ENCODE measurements at places on chromosomes 5 and 9.

GRCh38 chr5:78647838-78648358 is 674 bp downstream of the LHFPL2 start:
- DNase-seq = no peak

DNA sequence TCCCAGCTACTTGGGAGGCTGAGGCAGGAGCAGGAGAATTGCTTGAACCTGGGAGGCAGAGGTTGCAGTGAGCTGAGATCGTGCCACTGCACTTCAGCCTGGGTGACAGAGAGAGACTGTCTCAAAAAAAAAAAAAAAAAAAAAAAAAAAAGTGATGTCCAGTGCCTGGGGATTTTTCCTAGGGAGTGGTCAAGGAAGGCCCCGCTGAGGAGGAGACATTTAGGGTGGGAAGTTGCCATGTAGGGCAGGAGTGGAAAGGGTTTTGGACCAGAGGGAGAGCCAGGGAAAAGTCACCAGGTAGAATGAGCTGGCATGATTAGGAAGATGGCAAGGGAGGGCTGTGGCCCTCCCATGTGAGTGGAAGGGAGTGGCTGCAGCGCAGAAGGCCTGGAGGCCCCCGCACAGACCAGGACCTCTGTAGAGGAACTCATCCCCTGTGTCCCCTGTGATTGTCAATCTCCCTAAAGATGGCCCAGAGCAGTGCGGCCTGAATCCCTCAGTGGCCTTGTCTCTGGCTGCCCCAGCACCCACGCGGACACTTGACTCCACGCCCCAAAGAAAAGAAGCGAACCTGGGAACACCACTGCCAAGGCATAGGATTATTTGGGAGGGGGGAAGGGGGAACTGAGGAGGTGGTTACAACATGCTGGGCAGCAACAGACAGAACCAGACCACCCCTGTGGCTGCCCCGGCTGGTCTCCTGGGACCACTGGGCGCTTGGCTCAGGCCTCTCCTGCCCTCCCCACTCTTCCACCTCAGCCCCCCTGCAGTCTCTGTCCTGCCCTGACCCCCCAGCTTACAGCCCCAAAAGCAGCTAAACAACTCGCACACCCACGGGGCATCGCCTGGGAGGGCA is 2.6 kb upstream of the SQSTM1 start:
- DNase-seq = no peak

GRCh38 chr9:108867829-108868228 is 5.8 kb downstream of the ACTL7A start:
- DNase-seq = no peak

DNA sequence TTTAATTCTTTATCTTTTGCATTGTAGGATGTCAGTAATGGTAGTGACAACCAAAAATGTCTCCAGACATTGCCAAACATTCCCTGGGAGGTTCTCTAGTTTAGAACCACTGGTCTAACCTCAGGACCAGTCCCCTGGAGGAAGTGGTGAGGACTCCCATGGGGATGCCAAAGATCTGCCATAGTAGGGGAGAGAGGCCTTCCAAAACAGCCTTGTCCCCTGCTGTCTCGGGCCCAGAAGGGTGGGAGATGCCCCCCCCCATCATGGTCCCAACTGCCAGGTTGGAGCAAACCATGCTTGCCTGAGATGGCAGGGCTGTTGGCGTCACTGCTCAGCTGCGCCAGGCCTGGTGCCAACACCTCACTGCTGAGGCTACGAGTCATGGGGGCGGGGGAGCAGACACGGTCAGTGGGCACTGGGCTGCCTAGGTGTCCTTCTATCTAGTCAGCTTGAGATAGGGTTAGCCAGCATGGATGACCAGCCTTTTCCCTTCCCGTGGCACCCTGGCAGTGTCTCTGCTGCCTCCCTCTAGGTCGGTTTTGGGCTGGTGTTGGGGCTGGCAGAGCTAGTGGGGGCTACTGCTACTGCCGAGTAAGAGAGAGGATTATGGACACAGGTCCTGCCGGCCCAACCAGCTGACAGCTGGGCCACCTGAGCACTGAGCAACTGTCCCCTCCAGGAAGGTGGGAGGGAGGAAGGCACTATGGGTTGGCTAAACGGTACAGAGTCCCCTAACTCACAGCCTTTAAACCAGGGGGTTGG is 8.3 kb upstream of the CXXC5 start:
- DNase-seq = no peak

GRCh38 chr5:158837908-158838307 is 261.8 kb downstream of the EBF1 start:
- DNase-seq = no peak

DNA sequence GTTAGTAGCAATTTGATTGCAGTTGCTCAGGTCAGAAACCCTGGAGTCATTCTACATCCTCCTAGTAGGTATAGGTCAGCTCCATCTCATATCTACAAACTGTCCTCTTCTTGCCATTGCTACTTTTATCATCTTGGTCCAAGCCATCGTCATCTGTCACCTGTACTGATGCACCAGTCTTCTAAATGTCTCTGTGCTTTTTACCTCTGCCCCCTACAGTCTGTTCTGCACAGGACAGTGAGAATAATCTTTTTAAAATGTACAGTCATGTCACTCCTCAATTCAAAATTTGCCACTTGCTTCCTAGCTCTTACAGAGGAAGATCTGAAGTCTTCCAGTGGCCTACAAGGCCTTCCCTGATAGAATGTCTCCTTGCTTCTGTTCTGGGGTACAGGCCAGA is 6.8 kb downstream of the NNT start:
- no peak for DNase-seq
